Suprapubic skin (tissue), 4 donors: ENCODE measurements at places on chromosomes 2 and 18.

GRCh38 chr18:9719421-9719981, 11.4 kb downstream of the RAB31 start:
- H3K27me3 ChIP-seq, result no peaks in the 10 kb centered on the region
- DNase-seq, result no peak
- peak overlapping the region; percentile 12 for H3K4me3 ChIP-seq
- peaks cover 8% of the 10 kb centered on the region for H3K4me1 ChIP-seq
- H3K27ac ChIP-seq, result peak overlapping the region; percentile 54
- H3K36me3 ChIP-seq, result no peaks in the 10 kb centered on the region

GRCh38 chr2:201996679-201997314, 36.9 kb upstream of the FZD7 start:
- DNase-seq, result no peak
- peak overlapping the region; percentile 86 for H3K27ac ChIP-seq
- no peaks in the 10 kb centered on the region for H3K36me3 ChIP-seq
- peaks cover 11% of the 10 kb centered on the region for H3K4me1 ChIP-seq
- no peaks in the 10 kb centered on the region for H3K27me3 ChIP-seq
- H3K4me3 ChIP-seq, result no peak overlapping the region

GRCh38 chr2:18435426-18436037, 124.9 kb downstream of the RDH14 start:
- no peaks in the 10 kb centered on the region for H3K27me3 ChIP-seq
- no peak overlapping the region for H3K4me3 ChIP-seq
- peak overlapping the region; percentile 8 for H3K27ac ChIP-seq

DNA sequence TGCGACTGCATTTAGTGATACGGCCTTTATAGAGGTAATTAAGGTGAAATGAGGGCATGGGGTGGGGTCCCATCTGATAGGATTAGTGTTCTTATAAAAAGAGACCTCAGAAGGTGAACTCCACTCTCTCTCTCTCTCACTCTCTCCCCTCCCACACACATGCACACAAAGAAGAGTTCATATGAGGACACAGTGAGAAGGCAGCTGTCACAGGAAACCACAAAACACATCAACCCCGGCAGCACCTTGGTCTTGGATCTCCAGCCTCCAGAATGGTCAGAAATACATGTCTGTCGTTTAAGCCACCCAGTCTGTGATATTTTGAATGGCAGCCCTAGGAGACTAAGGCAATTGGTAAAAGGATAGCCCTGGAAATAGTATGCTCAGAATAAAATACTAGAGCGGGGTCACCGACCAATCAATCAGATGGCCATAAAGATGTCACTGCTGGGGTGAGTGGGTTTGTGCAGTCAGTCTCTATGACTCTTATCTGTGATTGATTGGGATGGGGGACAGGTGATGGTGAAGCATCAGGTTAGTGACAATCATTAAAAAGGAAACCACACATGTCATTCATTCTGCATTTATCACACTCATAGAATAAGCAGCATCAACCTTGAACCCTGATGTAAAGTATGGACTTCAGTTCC, 118.9 kb upstream of the POU3F3 start:
- no peak overlapping the region for H3K4me3 ChIP-seq
- no peaks in the 10 kb centered on the region for H3K36me3 ChIP-seq
- no peak for DNase-seq
- no peak overlapping the region for H3K27ac ChIP-seq
- no peaks in the 10 kb centered on the region for H3K4me1 ChIP-seq
